ENCODE measurements at places on chromosomes 16 and 17. TPM values are rescaled to one million over a fixed set of nuclear protein-coding genes. Genes with fewer than 3 reads are reported as not detected.

GRCh38 chr17:38464251-38464722 lies 36.0 kb downstream of the ARHGAP23 start:
- DNase-seq = no peak

DNA sequence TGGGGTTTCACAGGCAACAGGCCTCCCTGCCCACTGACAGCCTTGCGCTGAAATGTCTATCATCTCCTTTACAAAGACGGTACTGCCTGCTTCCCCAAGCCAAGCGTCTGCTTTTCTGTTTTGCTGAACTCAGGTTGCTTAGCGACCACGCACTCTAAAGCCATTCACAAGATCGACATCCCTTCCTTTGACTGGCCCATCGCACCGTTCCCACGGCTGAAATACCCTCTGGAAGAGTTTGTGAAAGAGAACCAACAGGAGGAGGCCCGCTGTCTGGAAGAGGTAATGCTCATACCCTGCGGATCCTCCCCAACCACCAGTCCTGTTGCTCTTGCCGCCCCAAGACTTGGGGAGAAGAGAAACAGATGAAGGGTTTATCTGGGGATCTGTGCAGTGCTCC lies 28.7 kb downstream of the TMEM186 start:
- DNase-seq = no peak

- no peak for DNase-seq
Observed at GRCh38 chr16:73457851-73458250, 409.9 kb upstream of the ZFHX3 start.

DNA sequence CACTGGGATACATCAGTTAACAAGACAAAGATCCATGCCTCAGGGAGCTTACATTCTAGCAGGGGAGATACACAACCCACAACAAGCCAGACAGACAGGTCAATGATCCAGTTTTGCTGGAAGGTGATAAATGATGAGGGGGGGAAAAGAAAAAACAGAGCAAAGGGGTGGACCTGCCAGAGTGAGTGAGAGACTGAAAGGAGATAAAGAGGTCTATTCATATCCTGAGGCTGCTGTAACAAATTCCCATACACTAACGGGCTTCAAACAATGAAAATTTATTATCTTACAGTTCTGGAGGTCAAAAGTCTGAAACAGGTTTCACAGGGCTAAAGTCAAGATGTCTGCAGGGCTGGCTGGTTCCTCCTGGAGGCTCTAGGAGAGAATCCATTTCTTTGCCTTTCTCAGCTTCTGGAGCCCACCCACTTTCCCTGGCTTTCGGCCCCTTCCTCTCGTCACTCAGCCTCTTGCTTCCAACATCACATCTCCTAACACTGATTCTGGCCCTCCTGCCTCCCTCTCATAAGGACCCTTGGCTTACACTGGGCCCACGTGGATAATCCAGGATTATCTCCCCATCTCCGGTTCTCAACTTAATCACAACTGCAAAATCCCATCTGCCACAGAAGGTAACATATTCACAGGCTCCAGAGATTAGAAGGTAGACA lies 81.5 kb downstream of the GAS7 start:
- DNase-seq = no peak

DNA sequence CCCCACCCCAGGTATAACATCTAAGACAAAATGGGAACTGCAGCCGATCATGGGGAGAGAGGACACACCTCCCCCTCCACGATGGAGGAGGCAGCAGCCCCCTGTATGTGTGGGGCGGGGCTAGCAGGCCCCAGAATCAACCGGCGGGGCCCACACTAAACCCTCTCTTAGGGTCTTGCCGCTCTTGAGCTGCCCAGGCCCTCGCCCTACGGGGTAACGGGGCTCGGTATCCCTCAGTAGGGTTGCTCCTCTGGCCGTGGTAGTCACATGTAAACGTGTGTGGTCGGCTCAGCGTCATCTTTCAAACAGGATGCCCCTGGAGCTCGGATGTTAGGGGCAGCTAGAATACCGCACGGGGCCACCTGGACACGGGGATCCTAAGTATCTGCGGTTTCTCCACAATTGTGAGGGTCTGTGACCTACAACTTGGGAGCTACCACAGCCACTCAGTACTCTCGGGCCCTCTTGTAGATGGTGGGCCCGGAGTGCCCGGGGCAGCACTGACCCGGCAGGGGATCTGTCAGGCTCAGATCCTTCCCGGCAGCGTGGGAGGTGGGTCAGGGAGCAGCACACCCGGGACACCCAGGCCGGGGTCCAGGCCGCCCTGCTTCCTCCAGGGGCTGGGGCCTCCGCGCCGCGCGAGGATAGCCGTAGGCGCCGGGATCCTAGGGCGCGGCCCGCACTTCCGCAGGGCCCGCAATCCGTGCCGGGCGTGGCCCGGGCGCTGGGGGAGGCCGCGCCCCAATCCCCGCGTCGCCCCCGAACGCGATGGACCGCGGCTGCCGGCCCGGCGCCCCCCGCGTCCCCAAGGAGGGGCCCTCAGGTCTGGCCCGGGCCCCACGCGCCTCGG lies 781 bp downstream of the ARHGDIA start:
- peak; percentile 62 for DNase-seq

DNA sequence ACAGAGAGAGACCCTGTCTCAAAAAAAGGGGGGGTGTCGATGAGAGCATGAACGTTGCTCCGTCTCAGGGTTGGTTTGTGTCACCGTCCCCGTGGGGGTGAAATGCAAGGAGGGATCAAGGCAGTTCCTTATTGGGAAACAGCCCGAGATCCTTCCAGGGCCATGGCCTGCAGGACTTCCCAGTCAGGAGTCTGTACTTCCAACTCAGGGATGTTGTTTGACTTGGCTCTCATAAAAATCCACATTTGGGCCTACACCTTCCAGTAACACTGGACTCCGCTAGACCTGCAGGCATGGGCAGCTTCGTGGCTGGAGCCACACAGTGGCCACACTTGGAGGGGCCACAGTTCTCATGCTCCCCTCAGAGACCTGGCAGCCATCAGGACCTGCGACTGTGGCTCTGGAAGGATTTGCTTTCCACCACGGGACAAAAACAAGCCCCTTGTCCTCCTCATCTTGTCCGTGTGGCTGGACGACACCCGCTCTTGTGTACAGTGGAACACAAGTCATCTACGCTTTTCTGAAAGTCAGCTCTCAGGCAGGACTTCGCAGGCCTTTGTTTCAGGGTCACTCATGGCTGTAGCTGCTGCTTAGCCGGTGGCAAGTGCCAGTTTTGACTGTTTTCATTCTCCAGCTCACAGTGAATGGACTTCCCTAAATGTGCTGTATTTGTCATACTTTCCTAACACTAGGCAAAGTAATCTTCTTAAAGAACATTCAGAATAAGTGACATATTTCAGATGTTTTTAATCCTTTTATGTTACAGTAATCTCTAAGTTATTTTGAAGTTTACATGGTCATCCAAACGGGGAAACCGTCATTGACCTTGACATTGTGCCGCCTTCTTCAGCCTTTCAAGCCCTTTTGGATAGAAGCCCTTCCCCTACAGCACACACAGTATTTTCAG lies 24.2 kb upstream of the IL17C start:
- no peak for DNase-seq

Gene CA5A
- total RNA-seq = not detected

Data from activated T-cell treated with anti-CD3 and anti-CD28 coated beads, Interleukin-2, amount 50 U/mL, for 72 hours (primary cell).